LHCN-M2 (cell line): ENCODE measurements at places on chromosomes 1 and 21.

- DNase-seq, result no peak
Observed at GRCh38 chr1:231592809-231593208, 33.8 kb upstream of the DISC1 start.

- no peak for DNase-seq
Observed at GRCh38 chr1:5598824-5599395, 393.3 kb downstream of the NPHP4 start.

GRCh38 chr21:46181953-46182547 lies 2.2 kb downstream of the SPATC1L start:
- no peak for DNase-seq

DNA sequence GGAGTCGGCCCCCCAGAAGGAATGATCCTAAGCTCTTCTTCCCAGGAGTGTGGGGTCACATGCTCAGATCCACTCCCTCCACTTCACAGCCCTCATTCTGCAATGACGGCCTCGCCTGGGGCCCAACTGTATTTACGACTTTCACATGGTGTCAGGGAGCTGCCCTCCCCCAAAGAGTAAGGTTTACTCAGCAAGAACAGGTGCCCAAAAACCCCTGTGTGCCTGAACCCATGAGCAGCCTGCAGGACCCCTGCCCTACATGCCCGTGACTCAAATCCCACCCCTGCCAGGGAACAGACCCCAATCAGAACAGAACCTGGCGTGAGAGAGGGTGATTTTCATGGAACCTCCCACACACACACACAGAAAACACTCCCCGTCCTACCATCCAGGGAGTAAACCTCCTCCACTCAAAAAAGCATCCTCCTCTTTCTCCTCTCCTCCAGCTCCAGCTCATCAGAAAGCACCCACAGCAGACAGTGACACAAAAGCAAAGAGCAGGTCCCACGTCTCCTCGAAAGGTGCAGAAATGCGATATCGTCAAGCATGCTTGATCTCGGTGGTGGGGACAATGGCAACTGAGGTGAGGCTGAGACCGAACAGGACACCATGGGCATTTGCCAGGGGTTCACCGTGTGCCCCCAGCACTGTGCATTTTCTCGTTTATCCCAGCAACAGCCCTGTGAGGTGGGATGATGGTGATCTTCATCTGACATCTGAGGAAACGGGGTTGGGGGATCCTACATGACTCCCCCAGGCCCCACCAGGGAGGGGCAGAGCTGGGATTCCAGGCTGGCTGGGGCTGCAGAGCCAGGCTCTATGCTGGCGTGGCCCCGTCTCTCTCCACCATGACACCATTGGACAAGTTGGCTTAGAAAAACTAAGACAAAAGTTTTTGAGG lies 397.9 kb downstream of the NPHP4 start:
- no peak for DNase-seq

- DNase-seq, result no peak
Observed at GRCh38 chr21:29211205-29211604, 80.8 kb downstream of the MAP3K7CL start.

DNA sequence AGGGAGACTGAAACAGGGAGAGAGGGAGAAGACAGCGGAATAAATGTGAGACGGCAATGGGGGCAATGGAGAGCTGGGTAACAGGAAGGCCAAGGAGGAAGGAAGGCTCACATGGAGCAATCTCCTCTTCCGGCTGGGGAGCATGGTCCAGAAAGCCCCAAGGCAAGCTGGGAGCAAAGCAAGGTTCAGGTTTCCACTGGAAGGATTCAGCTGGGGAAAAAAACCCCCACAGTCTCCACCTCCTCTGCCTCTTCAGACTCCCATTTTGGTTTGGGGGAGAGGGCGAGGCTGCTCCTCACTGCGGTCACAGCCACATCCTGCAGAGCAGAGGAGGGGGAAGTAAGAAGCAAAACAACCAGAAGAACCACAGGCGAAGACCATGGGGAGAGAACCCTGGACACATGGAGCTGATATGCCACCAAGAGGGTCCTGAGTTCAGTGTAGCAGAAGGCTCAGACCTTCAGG lies 650 bp downstream of the TNFAIP8L2 start:
- no peak for DNase-seq

DNA sequence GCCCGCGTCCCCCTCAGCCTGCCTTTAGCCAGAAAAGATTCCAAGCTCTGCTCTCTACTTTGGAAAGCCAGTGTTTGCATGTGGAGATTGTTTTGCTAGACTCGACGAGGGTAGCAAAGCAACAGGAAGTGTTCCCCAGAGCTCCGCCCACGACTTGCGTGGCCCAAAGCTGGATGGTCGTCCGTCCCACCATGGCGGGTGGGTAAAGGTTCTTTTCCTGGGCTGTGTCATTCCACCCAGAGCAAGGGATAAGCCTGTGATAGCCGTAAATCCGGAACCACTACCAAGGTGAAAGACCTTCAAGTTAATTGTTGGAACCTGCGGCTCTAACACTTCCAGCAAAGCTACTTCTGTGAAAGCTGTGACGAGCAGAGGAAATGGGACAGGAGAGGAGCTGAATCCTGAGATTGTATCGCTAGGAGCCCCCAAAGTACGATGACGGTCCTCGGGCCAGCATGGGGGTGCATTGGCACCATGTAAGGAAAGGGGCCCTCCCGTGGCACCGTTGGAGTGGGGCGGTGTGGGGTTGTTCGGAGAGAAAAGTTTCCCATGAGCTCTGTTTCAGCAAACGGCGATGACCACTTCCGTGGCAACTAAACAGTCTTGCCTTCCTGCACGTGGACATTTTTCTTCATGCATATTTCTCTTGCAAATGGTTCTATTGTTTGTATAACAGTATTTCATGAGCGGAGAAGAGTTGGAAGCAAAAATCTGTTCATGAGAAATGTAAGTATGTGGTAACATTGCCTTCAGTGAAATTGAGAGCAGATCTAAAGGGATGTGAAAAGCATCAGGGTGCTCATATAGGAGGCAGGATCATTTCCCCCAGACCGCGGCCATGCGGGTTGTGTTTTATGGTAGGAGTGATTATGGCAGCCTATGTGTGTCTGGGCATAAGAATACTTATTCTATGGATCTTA lies 8.4 kb downstream of the MX2 start:
- DNase-seq, result no peak

DNA sequence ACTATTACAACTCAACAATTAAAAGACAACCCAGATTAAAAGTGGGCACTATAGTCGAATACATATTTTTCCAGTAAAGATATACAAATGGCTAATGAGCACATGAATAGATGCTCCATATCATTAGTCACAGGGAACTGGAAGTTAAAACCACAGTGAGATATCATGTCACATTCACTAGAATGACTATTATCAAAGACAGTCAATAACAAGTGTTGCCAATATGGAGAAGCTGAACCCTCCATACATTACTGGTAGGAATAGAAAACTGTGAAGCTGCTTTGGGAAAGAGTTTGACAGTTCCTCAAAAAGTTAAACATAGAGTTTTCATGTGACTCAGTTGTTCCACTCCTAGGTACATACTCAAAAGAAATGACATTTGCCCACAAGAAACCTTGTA lies 30.6 kb upstream of the MRPS6 start:
- DNase-seq, result peak; percentile 32

- no peak for DNase-seq
Observed at GRCh38 chr1:221753828-221754188, 11.9 kb upstream of the DUSP10 start.

- DNase-seq, result no peak
Observed at GRCh38 chr1:6796095-6796494, 10.8 kb downstream of the CAMTA1 start.

GRCh38 chr1:160219062-160219929 lies 14.1 kb downstream of the PEA15 start:
- DNase-seq, result peak; percentile 64
